ENCODE measurements at places on chromosomes 6 and 20.

DNA sequence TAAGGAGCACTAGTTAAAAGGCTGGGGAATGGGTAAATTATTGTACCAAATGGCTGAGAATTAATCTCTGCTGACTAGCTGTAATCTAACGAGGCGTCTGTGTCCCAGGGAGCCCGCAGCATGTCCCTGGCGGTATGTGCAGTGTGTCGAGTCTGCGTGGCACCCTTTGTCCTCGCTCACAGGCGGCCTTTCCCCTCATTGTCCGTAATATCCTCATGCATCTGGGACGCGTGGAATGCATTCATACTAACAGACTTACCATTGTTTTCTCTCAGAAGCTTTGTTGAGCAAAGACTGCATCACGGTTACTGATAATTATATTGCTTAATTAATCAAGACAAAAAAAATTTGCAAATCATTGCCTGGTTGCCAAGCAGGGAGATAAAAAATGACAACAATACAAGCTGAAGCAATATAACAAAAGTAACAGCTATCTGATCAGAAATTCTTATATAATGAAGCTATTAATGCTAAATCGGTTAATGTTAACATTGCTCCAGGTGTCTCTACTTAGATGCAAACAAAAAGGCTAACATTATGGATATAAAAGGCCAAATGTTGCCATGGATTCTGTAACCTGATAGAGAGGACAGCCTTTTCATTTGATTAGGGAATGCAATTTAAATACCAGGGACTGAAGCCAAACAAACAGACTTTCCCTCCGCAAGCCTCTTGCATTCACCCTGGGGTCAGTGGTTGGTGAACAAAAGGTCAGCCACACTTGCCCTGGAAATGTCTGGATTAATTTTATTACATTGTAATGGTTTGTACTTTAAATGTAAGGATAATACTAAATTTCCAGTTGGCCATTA is 124.8 kb downstream of the INSM1 start:
- no peak for DNase-seq

GRCh38 chr6:142187209-142187608 is 40.1 kb downstream of the VTA1 start:
- DNase-seq: no peak

DNA sequence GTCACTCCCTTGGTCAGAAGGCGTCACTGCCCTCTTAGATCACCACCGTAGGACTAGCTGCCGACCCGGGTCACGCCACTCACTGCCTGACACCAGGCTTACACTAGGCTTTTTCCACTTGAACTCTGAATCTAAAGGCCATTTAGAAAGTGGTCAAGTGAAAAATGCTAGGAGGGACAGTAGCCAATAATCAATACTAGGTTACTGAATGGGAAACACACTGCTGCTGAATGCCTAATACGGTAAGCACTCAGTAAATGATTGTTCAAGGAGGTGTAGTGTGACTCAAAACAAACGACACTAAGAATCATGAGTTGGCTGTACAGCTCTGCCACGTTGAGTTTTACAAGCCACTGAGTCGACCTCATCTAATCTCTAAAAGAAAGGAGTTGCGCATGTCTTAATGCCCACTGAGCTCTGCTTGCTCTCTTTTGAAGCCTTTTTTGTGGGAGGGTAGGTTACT is 760 bp upstream of the IBTK start:
- DNase-seq: peak; percentile 92

- DNase-seq: no peak
Measured at GRCh38 chr6:170296746-170297575, 6.1 kb upstream of the DLL1 start.

GRCh38 chr6:138824482-138825144 is 28.7 kb downstream of the ECT2L start:
- DNase-seq: no peak

GRCh38 chr20:689348-689747 is 13.7 kb upstream of the SCRT2 start:
- DNase-seq: no peak

- DNase-seq: no peak
Measured at GRCh38 chr6:17352302-17352701, 41.1 kb upstream of the CAP2 start.

- DNase-seq: no peak
Measured at GRCh38 chr6:90707246-90707645, 120.4 kb upstream of the MAP3K7 start.

All from kidney glomerular epithelial cell (primary cell).